Uterus (tissue), 4 donors: ENCODE measurements at places on chromosomes 11 and 22. TPM values are rescaled to one million over a fixed set of nuclear protein-coding genes. Genes with fewer than 3 reads are reported as not detected.

DNA sequence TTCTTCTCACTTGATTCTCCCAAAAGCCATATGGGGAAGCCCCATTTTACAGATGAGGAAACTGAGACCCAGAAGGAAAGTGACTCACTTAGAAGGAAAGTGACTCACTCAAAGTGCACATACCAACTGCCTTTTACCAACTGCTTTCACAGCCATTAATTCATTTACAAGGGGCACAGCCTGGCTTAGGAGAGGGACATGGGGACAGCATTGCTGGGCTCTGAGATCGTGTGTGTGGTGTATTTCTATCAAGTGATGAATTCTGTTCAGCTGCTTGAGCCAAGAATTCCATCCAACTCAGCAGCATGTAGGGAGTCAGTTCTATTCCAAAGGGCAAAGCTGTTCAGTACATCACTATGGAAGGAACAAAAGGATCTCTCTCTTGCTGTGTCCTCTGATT lies 23.5 kb upstream of the PAK1 start:
- H3K27me3 ChIP-seq: no peaks in the 10 kb centered on the region
- H3K4me3 ChIP-seq: no peak overlapping the region
- no peak overlapping the region for H3K27ac ChIP-seq

The IFT27 gene
- total RNA-seq: 11.2 TPM

The PNPLA3 gene
- not detected for total RNA-seq

The SULT4A1 gene
- total RNA-seq: not detected
